ENCODE measurements at places on chromosomes 5 and 9. TPM values are rescaled to one million over a fixed set of nuclear protein-coding genes. Genes with fewer than 3 reads are reported as not detected.

Gene IFNA13
- not detected for total RNA-seq

Gene ADAMTS2
- total RNA-seq = 3.4 TPM

Gene SPINK13
- total RNA-seq = not detected

Gene RNF208
- total RNA-seq = 2.3 TPM

Gene MOB3B
- 4.1 TPM for total RNA-seq

Gene ZNF618
- 1.7 TPM for total RNA-seq

Gene ZDHHC11B
- total RNA-seq = 2.2 TPM

Gene TRIM36
- total RNA-seq = 0.40 TPM

Gene SLC2A6
- 0.42 TPM for total RNA-seq

Gene PLCXD3
- 1.5 TPM for total RNA-seq

Gene GPRIN1
- total RNA-seq = 0.57 TPM

Gene OSTF1
- 100 TPM for total RNA-seq

Gene FOXD4L4
- not detected for total RNA-seq

Gene C9orf85
- total RNA-seq = 10.2 TPM

Data from esophagus squamous epithelium (tissue), 5 donors.